ENCODE measurements at places on chromosomes 3 and 15.

DNA sequence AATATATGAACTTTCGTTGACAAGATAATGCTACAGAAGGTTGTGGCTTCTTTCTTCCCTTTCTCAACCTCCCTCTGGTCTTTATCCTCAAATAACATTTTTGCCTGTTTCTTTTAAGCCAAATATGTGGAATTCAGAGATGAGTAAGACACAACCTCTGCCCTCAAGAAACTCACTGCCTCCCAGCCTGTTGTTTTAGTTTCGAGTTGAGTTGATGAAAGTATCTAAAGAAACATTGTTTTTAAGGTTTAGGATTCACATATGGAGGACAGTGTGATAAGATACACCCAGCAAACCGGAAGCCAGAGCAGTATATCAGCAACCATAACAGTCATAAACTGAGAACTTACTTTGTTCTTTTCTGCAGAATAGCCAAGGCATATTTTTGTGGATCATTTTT is 218.6 kb downstream of the THSD4 start:
- peak; percentile 19 for ATAC-seq

DNA sequence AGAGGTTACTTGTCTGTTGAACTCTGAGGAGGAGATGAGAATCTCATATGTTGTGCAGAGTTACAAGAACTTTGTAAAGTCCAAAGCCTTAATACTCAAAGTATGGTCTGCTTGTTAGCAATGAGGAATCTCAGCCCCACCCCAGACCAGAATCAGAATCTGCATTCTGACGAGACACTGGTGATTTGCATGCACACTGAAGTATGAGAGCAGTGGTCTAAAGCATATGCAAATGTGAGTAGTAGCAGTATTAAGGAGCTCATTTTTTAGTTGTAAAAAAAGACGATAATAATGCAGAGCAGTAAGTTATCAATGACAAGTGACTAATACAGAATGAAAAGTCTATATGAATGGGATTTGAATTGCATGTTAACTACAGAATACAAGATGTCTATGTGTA is 327.7 kb downstream of the RYR3 start:
- no peak for ATAC-seq

GRCh38 chr3:100027321-100027720 is 87.0 kb downstream of the FILIP1L start:
- ATAC-seq: no peak

DNA sequence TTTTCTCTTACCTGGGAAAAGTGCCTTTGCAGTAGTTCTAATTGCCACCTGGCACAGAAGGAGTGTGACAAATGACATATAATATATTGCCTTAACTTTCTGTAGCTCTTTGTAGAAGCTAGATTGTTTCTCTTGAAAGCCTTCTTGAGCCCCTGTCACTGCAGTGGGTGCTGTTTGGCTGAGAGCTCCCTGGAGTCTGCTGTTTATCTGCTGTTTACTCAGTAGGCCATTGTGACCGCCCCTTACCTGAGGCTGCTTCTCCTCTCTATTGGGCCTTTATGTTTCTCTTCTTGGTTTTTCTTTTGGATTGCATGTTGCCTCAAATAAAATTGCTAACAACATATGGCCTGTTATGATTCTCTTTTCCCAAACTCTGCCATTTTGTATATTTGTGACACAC is 16.7 kb downstream of the MAP2K5 start:
- no peak for ATAC-seq

DNA sequence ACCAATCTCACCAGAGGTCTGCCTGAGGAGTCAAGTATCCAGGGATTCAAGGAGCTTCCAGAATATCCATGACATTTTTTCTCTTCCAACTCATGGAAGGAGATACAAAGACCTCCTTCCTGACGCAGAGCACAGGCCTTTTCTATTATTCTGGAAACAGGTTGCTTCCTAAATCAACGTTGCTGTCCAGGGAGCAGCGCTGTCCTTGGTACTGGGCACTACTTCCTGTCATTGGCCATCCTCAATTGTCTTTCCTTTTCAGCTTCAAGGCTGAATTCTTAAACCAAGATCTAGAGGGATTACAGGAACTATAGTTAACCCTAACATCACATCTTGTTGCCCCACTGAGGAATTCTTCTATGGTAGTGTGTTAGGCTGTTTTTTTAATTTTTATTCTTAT is 50.4 kb upstream of the TBC1D21 start:
- ATAC-seq: no peak

DNA sequence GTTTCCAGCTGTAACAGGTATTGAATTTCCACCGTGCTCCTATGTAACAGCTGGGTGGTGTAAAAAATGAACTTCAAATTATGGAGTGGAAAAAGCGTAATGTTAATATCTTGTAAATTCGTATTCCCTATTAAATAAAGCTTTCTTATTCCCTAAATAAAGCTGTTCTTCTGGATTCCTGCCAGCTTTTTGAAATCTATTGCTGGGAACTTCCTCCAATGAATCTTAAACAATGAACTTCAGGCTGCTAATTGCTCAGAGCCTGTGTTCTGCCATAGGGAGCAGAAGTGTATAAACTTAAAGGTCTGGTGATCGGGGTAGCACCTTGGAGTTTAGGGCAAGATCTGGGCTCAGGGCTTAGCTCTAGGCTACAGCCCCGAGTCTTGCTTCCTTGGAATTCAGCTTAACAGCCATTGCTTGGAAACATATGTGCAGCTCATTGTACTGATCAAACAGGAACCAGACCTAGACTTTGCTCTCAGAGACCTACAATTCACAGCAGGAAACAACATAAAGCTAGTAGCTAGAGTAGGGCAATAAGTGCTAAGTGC is 1.4 kb downstream of the ARL14 start:
- no peak for ATAC-seq

DNA sequence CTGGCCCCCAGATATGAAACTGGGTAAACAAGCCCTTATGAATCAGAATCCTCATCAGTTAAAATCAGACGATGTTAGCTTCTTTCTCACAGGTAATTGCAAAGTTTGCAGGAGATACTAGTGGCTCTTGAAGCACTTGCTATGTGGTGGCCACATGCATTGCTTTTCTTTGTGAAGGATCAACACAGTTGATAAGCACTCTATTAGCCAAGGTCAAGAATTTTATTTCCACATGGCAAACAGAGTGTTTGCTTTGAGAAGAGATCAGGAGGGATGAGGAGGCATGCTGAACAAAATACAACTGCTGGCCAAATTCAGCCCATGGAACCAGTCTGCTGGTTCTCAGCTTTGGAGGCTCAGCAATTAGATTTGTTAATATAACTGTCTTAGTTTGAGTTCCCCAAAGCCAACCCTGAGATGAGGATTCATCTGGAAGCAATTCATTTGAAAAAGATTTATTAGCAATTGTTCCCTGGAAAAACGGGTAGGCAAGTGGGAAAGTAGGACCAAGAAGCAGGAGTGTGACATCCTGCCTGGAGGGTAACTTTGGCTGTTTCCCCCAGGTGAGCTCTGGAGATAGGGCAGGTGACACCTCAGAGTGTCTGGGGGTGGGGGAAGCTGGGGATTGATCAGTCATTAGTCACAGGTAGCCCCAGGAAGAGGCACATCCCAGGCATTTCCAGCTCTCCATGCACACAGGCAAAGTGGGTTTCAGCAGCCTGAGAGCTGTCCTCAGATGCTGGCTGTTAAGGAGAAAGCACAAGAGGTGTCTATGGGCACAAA is 180.3 kb downstream of the ABHD5 start:
- ATAC-seq: peak; percentile 6

GRCh38 chr15:70234256-70234905 is 136.7 kb upstream of the TLE3 start:
- ATAC-seq: no peak

GRCh38 chr3:172209333-172210321 is 170.2 kb downstream of the FNDC3B start:
- ATAC-seq: peak; percentile 26

DNA sequence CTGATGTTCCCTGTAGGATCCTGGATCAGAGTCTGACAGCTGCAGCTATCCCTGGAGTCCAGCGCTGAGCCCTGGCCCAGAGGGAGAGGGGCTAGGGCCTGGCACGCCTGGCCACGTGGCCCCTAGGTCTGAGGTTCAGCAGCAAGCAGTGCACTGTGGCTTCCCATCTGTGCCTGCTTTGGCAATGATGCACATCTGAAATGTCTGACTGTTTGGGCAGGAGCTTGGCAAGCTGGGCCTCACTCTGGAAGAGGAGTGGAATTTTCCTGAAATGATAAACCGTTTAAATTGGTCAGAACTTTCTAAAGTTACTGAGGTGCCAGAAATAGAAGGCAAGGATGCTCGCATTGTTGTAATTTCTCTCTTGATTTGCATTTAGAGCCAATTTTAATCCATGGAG is 48.8 kb upstream of the MRPS22 start:
- peak; percentile 26 for ATAC-seq

DNA sequence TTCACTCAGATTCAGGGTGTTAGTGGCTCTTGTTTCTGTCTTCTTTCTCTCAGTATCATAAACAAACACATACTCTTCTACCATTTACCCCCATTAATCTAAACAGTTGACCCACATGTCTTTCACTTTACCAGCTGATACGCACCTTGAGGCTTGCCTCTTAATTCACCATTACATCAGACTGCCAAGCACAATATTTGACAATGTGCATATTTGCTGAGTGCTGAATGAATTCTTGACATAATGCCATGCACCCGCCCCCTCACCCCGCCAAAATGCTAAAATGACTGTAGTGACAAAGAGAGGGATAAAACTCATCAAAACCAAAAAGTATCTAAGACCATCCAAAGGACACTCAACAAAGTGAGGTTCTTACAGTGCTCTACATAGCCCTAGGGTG is 57.4 kb downstream of the NGLY1 start:
- no peak for ATAC-seq

DNA sequence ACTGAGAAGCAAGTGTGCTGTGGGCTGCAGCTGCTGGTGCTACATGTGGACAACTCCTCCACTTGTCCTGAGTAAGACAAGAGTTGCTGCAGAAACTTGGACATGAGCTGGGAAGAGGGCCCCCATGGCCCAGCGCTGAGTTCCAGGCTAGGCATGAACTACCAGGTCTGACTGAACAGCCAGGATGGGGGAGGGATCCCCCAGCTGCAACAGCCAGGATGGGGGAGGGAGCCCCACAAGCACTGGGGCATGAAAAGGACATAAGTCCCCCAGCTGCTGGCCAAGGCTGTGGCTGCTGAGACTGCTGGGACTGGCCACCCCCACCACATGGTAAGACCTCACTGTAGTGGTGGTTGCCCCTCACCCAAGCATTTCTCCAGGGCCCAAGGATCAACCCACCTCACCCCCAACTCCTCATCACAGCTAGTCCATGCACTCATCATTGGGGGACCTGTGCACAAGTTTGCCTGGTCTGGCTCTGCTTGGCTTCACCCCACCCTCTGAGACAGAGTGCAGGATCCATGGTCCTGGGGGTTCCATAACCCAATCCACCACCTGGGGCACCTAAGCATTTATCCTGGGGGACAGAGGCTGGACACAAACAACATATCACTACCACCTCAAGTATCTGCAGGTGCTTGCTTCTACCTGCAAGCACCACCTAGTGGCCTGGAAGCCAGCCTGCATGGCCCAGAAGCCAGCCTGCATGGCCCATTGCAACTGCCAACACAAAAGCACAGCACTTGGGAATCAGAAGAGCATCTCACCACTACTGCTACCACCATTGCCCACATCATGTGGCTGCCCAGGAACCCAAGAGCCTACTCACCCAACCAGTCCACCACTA is 84.5 kb upstream of the STT3B start:
- no peak for ATAC-seq

GRCh38 chr3:117880638-117881037 is 1154.0 kb downstream of the IGSF11 start:
- no peak for ATAC-seq

DNA sequence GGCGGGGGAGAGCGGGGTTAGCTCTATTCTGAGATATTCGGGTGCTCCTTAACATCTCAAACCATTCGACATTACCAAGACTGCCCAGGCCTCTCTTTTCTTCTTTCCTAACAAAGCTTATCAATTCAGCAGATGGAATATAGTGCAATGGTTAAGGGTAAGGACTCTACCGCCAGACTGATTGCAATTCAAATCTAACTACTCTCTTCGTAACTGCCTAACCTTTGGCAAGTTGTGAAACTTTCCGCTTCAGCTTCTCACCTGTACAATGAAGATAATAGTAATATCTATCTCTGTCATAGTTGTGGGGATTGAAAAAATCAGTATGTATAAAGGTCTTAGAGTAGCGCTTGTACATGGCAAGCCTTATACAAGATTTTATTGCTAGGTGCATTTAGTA is 972 bp downstream of the UBA5 start:
- ATAC-seq: no peak

DNA sequence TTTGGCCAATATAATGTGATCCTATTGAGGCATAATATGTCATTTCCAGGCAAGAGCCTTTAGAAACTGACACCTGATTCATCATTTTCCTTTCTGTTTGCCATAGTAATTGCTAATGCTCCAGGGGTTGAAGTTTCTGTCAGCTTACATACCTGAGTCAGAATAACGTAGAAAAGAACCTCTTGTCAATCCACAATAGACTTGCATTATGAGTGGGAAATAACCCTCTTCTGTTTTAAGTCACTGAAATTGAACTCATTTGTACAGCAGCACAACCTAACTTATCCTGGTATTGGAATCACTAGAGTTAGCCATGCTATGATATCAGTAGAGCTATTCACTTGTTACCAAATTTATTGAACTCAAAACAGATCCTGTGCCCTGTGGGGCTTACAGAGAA is 101.7 kb upstream of the TP63 start:
- ATAC-seq: no peak

GRCh38 chr3:37053337-37053736 is 60.0 kb downstream of the MLH1 start:
- ATAC-seq: no peak

- ATAC-seq: peak; percentile 94
These were observed 167.4 kb upstream of the LPP start for GRCh38 chr3:187986514-187986934.

DNA sequence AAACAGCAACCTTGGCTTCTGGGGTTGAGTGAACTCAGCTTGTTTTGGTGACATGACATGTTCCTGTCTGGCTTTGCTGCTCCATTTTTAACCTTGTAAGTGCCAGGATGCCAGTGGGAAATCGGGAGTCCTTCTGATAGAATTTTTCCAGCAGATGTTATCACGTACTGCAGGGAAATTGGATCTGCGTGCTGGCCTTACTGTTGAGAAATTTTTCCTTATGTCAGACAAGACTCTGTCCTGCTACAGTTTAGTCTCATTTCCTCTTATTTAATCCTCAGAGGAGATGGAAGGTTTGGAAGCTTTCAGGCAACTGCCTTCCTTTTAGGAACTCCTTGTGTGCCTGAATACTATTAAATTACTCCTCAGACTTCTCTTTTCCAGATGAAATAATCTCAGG is 80.6 kb downstream of the PGPEP1L start:
- peak; percentile 19 for ATAC-seq

- no peak for ATAC-seq
These were observed 15.1 kb downstream of the ESYT3 start for GRCh38 chr3:138449490-138449889.

- ATAC-seq: no peak
These were observed 19.2 kb upstream of the ITPKA start for GRCh38 chr15:41474436-41474835.

GRCh38 chr3:126508564-126508964 is 9.0 kb downstream of the UROC1 start:
- ATAC-seq: no peak

Data from SK-N-SH treated with all-trans-retinoic acid at 6 μM for 48 hours (cell line).